Activated CD4-positive, alpha-beta T cell treated with anti-CD3 and anti-CD28 coated beads, Interleukin-2, Interleukin-4, amounts not matched to agents 100 ng/mL and 50 ng/mL, durations not matched to agents 16 hours and 8 hours (primary cell): ENCODE measurements at places on chromosomes 2 and 18.

GRCh38 chr2:120949027-120949956, 213.6 kb downstream of the GLI2 start:
- DNase-seq = no peak

- DNase-seq = no peak
Measured at GRCh38 chr18:11757084-11757590, 68.1 kb downstream of the GNAL start.

DNA sequence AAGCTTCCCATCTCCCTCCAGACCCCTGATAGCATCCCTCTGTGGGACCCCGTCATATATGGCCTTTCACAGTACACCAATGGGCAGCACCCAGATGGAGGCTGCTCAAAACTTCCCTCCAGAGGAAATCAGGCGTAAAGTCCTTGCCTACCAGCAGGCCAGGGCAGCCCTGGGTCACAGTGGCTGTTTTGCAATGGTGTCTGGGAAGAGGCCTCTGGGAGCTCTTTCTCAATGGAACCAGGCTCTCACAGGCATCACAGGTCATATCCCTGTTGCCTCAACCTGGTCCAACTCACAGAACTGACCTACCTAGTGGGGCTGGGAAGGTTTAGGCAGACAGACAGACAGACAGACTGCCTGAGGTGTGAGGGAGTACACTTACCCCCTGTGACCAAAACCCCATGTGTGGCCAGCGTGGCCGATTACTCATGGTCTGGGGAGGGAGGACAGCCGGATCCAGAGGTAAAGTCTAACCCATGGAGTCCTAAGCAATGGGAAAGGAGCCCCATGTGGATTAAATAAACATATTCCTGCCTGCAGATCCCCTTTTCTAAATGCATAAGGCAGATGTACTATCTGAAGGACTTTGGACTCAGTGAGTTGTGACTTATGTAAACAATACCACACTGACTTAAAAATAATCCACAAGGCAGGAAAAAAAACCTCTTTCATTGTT, 58.2 kb downstream of the BCL2L11 start:
- no peak for DNase-seq

DNA sequence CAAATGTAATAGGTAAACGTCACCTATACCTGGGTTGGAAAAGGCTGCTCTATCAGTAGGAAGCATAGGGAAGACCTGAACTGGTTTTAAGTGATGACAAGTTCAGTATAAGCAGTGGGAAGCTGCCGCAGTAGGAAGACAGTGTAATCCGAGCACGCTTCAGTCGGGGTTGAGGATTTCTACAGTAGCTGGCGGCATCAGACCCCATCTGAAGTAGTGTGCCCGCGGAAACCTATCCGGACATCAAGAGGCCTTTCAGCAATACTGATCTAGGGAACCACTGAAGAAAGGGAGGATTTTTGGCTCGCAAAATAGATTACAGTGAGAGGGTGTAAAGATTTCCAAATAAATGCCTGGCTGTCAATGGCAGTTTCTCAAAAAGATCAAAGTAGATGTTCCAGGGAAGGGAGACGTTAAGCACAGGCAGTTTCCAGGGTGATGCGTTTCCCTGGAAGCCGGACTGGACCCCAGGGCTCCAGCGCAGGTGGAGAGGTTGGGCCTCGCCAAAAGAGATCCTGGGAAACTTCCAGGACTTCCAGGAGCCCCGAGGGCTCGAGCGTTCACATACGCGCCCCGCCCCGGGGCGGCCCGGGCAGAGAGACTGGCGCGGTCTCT, 5.3 kb downstream of the LOXL3 start:
- no peak for DNase-seq

DNA sequence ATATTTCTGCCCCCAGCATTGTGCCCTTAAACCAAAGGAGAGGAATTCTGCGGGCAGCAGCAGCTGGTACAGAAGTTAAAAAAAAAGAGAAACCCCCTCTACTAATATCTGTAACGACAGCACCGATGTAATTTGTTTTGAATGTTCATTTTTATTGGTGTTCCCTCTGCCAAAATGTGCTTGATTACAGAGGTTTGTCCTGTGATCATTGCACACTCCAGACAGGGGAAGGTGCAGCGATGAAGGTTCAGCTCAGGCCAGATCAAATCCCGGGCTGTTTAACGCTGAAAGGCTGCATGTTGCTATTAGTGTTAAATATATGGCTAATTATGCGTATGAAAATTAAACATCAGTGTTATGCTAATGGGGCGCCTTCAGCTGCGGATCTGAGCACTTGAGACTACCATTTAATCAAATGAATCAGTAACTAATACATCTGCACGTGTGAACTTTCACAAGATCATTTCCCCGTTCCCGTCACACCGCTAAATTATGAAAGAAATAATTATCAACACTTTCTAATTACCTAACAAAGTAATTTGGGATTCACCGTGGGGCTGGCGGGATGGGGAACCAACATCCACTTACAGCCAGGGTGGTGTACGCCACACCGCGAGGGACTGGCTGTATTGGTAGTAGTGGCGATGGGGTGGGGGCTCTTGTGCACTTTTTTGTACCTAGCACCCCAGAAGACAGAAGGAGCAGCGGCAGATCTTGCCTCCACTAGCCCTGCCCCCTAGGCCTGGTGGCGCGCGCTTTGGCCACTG, 1.5 kb upstream of the DLX1 start:
- DNase-seq = no peak

GRCh38 chr2:61967262-61967661, 61.8 kb downstream of the COMMD1 start:
- no peak for DNase-seq

GRCh38 chr2:202035089-202035940, 1.7 kb downstream of the FZD7 start:
- DNase-seq = peak; percentile 22

DNA sequence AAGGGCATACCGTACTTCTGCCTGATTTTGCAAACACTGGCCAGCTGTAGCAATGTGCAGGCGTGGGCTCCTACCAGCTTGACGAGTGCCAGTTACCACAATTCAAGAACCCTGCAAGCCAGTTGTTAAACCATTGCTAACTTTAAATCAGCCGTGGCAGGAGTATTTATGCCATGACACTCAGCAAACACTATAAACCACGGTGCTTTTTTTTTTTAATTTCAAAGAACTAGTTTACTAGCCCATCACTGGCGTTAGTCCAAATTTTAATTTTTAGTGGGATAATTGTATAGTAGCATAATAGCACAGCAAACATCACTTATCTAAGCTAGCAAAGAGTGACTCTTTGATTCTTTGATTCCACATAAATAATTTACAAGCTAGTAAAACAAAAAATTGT, 111.1 kb downstream of the COL4A4 start:
- no peak for DNase-seq

DNA sequence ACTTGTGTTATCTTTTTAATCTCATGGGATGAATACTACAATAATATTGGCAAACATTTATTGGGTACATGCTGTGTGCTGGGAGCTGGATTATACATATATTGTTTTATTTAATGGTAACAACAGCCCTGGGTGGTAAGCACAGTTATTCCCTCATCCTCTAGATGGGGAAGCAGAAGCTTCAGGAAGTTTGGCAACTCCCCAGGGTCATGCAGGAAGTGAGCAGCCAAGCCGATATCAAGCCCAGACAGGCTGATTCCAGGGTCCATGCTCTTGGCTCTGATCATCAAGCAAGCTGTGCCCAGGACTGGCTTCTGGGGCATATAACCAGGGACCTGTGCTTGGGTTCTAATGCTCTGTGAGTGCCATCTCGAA, 155.8 kb downstream of the ZNF516 start:
- no peak for DNase-seq

DNA sequence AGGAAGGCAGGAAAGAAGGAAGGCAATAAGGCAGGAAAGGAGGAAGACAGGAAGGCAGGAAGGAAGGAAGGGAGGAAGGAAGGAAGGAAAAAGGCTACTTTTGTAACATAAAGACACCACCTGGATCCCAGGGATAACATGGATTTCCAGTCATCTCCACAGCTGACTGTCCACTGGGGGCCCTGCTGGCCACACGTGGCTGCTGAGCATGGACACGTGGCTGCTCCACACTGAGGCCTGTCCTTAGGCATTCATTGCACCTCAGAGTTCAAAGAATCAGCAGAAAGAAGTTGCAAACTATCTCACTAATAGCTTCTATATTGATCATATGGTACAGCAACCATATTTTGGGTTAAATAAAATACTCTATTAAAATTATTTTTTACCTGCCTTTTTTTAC, 130.2 kb upstream of the SALL3 start:
- no peak for DNase-seq

GRCh38 chr2:15640261-15640711, 48.6 kb downstream of the DDX1 start:
- no peak for DNase-seq

DNA sequence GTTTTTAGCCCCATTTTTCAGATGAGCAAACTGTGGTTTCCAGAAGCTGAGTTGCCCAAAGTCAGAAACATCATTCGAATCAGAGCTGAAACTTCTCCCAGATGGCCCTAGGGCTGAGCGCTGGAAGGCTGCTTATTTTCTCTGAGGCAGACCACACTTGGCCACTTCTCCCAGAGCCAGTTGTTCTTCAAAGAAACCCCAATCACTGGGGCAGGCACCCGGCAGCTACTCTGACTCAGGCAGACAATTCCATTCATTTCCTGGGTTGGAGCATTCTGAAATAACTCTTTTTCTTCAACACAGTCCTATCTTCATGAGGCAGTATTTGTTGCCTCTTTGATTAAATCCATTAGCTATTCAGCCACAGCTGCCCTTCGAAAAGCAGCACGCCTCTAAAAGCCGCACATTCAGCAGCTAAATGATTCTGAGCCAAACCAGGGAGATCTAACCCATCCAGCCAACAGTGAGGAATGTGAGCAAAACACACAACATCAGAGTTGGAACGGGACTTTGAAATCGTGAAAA, 40.9 kb downstream of the LRATD1 start:
- no peak for DNase-seq

GRCh38 chr2:219483451-219484342, 15.0 kb upstream of the GMPPA start:
- no peak for DNase-seq

GRCh38 chr2:196696423-196697079, 57.0 kb downstream of the CCDC150 start:
- DNase-seq = no peak

- DNase-seq = no peak
Measured at GRCh38 chr2:164932377-164932776, 22.9 kb downstream of the SLC38A11 start.

- DNase-seq = no peak
Measured at GRCh38 chr2:73262108-73262651, 22.1 kb downstream of the FBXO41 start.

DNA sequence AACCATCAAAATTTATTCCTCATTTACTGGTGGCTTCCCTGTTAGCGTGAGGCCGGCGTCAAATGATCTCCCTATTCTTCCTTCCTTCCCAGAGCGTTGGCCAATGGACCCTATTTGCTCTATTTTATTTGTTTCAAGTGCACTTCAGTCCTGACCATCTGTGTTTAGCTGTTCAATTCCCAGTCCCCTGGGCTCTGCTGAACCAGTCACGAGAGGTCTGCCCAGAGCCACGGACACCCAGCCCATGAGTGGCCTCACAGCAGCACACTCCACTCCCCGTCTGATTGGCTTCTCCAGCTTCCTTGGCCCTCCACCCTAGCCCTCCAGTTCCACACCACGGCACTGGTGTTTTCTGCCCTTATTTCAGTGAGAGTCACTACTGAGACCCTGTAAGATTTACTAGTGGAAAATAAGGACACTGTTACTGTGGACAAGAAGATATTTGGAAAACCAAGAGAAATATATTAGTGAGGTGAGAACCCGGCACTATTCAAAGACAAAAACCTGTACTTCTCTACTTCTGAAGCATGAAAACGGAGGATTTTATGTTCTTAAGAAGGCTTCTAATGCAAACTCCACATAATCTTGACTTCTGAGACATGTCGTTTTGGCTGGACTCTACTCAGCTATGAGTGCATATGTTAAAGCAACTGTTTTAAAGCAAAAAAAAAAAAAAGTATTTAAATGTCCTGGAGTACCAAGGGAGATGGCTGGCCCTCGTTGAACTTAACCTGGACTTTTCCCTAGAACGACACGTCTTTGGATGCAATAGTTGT, 86.6 kb downstream of the COL6A3 start:
- DNase-seq = no peak

DNA sequence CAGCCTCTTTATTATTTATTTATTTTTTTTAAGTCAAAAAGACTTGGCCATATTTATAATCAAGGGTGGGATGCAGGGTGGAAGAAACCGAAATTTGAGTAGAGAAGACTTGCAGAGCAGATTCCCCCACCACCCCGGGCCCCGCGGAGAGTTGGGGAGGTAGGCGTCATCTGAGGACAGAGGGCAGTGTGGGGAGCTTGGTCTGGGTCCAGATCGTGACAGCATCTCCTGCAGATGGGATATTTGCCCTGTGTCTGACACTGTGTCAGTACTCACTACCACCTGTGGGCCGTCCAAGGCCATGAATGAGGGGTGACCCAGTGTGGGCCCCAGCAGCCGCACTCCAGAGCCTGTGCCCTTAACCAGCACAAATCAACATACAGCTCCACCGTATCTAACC, 10.5 kb upstream of the PRELID3A start:
- DNase-seq = no peak

DNA sequence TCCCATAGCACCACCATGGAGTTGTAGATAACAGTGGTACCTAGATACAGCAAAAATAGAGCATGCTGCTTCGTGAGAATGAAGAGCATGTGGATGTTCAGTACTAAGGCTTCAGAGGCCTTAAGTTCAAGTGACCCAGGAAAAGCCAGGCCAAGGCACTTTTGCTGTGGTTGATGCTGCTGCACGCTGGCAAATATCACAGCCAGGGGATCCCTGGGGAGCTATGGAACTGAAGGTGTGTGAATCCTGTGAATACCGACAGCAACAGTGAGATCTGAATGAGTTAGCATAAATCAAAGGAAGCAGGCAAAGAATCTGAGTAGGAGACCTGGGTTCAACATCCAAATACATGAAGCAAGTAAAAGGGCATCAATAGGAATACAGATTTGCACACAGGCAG, 158.6 kb upstream of the THUMPD2 start:
- DNase-seq = no peak

- peak; percentile 73 for DNase-seq
Measured at GRCh38 chr2:135985826-135986393, 484 bp upstream of the DARS1 start.

GRCh38 chr2:28997847-28998735, 17.0 kb downstream of the TOGARAM2 start:
- no peak for DNase-seq

- DNase-seq = no peak
Measured at GRCh38 chr2:212595036-212595654, 56.5 kb upstream of the ERBB4 start.

- DNase-seq = no peak
Measured at GRCh38 chr2:172927641-172928357, 147.8 kb upstream of the MAP3K20 start.

GRCh38 chr18:54792079-54792478, 36.2 kb upstream of the RAB27B start:
- DNase-seq = no peak

- DNase-seq = no peak
Measured at GRCh38 chr2:65351234-65351947, 81.0 kb downstream of the SPRED2 start.

DNA sequence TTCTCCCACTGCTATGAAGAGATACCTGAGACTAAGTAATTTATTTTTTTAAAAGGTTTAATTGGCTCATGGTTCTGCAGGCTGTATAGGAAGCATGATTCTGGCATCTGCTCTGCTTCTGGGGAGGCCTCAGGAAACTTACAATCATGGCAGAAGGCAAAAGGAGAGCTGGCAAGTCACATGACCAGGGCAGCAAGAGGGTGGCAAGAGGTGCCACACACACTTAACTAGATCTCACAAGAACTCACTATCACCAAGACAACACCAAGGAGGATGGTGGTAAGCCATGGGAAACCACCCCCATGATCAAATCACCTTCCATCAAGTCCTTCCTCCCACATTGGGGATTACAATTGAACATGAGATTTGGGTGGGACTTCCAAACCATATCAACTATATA, 38.3 kb downstream of the SP3 start:
- no peak for DNase-seq
